ENCODE measurements at places on chromosomes 16 and 17. TPM values are rescaled to one million over a fixed set of nuclear protein-coding genes. Genes with fewer than 3 reads are reported as not detected.

CD300LB gene
- 44.3 TPM for total RNA-seq

RAB26 gene
- not detected for total RNA-seq

SKAP1 gene
- total RNA-seq, result 40.1 TPM

HSD11B2 gene
- total RNA-seq, result not detected

RASD1 gene
- 1.6 TPM for total RNA-seq

PSMC3IP gene
- 1.4 TPM for total RNA-seq

TRAF4 gene
- total RNA-seq, result 51.2 TPM

KRTAP2-1 gene
- not detected for total RNA-seq

CLDN7 gene
- total RNA-seq, result 0.10 TPM

CDRT15L2 gene
- not detected for total RNA-seq

AARSD1 gene
- 14.0 TPM for total RNA-seq

TEKT5 gene
- not detected for total RNA-seq

ARHGAP44 gene
- not detected for total RNA-seq

TNFSF13 gene
- 44.9 TPM for total RNA-seq

GDPD1 gene
- 0.84 TPM for total RNA-seq

KCNG4 gene
- not detected for total RNA-seq

CSH1 gene
- not detected for total RNA-seq

TPSAB1 gene
- not detected for total RNA-seq

CYLD gene
- total RNA-seq, result 457 TPM

KCNJ12 gene
- total RNA-seq, result 0.10 TPM

NETO2 gene
- total RNA-seq, result 7.2 TPM

CLEC3A gene
- total RNA-seq, result not detected

RNF43 gene
- 0.42 TPM for total RNA-seq

TGFB1I1 gene
- 1.4 TPM for total RNA-seq

KRT23 gene
- total RNA-seq, result 0.52 TPM

PRAC1 gene
- not detected for total RNA-seq

KRT33B gene
- total RNA-seq, result not detected

KRT27 gene
- not detected for total RNA-seq

ABI3 gene
- total RNA-seq, result 6.3 TPM

SDR42E1 gene
- total RNA-seq, result 2.8 TPM

CHAD gene
- not detected for total RNA-seq

PDK2 gene
- 10.1 TPM for total RNA-seq

DPEP1 gene
- not detected for total RNA-seq

ICAM2 gene
- 40.1 TPM for total RNA-seq
